Gastroesophageal sphincter (tissue), 4 donors: ENCODE measurements at places on chromosomes 2 and 18. TPM values are rescaled to one million over a fixed set of nuclear protein-coding genes. Genes with fewer than 3 reads are reported as not detected.
A peak's percentile ranks its signal among the peaks of the same experiment; 100 is the strongest.

The GPR45 gene
- not detected for total RNA-seq

The NAT8 gene
- total RNA-seq: not detected

The FHL2 gene
- 105 TPM for total RNA-seq

DNA sequence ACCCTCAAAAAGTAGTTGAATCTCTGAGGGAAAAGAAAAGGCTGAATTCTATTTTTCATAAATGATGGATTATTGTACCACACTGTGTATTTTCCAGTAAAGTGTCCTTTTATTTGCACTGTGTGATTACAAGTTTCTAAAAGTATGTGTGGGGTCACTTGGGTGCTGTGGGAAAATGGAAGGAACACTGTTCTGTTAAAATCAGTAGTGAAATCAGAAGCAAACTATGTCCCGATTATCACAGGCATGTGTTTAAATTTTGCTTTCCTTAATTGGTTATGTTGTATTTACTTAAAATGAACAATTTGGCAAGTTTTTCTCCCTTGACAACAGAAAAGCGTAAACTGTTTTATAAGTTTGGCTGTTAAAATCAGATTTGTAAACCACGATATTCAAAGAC lies 353.1 kb downstream of the ARHGAP15 start:
- ATAC-seq: peak; percentile 53

DNA sequence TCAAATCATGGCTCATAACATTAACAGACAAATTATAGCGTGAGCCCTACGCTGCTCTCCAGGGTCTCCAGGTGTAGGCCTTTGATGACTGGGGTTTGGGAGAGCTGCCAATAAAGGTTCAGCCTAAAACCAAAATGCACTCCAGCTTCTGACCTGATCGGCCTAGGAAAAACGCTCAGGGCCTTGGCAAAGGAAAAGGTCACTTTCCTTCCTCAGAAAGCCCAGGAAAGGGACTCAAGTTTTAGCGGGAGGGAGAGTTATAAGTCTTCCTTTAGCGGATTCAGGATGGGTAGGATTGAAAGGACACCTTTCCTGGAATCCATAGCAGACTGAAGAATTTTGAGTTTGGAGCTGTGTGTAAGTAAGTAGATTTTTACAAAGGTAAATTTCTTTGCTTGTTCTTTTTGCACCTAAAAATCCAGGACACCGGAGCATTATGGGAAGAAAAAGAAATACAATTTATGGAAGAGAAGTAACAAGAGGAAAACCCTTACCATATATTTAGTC lies 8.8 kb downstream of the EVX2 start:
- ATAC-seq: no peak

DNA sequence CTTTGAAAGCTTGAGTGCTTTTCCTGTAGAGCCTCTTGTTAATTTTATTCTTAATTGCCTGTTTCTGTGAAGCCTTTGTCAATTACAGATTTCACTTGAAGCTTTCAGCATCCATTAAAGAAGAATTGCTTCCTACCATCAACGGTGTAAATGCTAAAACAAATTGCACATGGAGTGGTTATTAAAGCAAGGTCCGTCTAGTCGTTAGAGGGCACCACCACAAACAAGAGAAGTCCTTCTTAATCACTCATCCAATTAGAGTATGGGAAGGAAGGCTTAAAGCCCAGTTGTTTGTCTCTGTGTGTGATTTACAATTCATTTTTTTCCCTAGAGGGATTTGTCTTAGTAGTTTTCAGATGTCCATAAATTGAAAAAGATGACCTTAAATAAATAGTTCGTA lies 1.6 kb downstream of the KCNJ3 start:
- no peak for ATAC-seq

DNA sequence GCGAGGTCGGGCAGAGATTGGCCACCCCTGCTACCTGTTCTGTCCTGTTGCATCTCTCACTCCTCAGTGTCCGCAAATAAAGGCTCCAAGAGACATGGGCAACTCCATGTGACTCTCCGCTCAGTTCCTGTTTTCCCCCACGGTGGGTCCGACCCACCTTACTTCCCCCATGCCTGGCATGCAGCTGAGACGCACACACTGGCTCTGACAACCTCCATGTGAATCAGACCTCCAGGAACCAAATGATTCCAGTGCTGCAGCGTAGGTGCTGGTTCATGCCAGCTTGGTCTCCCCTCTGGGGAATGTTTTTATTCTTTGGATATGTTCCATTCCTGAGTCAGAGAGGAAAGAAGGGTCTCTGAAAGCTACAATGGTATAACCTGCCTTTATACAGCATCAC lies 221.5 kb downstream of the SH3RF3 start:
- no peak for ATAC-seq

DNA sequence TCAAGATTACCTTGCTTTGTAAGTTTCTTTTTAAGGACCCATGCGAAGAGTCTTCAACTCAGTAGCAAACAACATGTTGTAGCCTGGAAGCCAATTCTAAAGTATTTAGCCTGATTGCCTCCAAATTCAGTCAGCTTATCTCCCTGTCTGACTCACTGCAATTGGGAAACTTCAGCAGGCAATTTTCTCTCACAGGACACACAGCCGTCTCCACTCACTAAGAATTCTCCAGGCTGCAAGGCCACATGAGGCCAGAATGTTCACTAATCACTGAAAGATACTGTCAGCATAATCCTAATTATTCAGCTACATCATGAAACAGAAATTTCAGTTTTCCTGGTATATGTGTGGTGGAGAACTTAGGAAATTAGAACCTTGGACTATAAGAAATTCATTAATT lies 78.1 kb upstream of the PDE1A start:
- ATAC-seq: peak; percentile 65

DNA sequence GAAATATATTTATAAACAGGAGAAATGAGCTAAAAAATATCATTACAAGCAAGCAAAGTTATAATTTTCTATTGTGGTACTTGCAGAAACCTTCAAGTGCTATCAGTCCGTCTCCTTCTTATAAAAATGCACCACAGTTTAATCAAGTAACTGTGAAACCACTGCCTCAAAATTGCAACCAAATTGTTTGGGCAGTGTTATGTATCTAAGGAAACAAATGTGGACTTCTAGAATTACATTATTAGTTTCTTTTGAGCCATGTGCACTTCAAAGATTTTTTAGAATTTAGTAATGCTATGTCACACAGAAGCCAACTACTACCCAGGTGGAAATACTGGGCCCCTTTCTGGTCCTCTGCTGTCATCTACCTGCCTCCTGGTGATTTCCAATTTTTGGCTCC lies 495.6 kb downstream of the NYAP2 start:
- ATAC-seq: no peak

DNA sequence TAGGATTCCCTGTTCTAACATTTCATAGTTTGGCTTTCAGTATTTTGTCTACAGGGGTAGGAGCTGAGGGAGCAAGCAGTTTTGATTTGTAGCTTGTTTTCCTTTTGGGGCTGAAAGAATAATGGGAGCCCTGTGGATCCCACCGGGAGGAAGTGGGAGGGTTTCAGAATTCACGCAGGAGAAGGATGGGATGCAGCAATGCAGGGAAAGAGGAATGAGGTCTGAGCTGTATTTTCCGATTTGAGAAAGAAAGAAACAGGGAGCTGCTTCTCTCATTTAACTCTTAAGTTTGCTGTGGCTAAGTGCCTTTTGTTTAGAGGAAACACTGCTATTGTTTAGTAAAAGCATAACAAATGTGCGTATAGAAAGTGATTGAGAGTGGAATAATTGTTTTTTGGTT lies 141.0 kb downstream of the ADCYAP1 start:
- no peak for ATAC-seq

- peak; percentile 42 for ATAC-seq
Observed at GRCh38 chr2:46339676-46340459, 42.7 kb downstream of the EPAS1 start.

DNA sequence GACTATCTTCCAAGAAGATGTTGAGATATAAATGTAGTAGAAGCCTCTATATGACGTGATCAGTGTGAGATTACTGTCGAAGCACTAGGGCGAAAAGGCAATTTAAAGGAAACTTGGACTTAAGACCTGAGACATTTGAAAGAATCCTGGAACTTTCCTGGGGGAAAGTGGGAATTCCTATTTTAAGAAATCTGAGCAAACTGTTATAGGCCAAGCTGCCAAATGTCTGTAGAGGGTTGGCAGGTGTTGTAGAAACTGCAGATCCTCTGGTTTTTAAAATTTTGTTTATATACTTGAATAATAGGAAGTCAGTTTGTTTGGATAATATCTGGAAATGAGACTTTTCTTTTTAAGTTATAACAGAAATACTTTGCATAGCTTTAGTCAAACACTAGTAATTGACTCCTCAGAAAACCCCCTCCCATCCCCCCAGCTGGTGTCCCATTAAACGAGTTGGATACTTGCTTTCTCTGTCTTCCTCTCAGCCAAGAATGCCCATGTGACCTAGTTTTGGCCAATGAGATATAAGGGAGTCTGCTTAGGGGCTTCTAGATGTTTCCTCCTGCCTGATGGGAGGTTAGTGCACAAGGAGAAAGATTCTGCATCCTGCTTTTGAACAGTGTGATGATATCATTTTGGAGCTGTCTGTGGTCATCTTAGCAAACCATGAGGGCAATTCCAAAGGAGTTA lies 61.2 kb downstream of the MOGAT1 start:
- no peak for ATAC-seq

DNA sequence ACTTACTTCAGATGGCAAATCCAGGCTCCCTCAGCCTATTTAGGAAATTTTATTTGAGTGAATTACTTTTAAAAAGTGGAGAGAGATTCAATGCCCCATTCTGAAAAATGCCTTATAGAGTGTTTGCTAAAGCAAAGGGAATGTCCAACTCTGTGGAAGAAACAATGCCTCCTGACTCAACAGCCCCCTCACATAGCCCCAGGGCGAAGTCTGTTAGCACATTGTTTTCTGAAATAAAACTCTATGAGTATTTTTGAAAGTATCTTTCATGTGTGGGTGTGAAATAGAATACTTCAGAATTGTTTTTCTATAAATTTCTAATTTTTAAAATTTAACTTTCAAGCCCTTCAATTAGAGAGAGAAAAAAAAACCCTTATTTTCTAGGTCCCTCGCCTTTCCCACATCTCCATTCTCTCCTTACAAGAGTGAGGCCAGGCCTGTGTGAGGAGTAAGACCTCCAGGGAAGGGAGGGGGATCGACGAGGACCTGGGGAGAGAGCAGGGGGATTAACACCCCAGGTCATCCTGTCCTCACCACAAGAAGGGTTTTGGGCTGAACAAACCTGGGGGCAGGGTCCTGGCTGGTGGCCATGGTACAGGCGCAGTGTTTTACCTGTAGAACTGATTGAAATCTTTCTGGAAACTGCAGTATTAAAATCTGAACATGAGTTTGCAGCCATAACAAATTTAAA lies 141.4 kb downstream of the SNTG2 start:
- ATAC-seq: no peak

GRCh38 chr18:36187826-36188721 lies 777 bp downstream of the MOCOS start:
- ATAC-seq: peak; percentile 24

GRCh38 chr18:79912409-79912991 lies 39.0 kb downstream of the SLC66A2 start:
- peak; percentile 40 for ATAC-seq

DNA sequence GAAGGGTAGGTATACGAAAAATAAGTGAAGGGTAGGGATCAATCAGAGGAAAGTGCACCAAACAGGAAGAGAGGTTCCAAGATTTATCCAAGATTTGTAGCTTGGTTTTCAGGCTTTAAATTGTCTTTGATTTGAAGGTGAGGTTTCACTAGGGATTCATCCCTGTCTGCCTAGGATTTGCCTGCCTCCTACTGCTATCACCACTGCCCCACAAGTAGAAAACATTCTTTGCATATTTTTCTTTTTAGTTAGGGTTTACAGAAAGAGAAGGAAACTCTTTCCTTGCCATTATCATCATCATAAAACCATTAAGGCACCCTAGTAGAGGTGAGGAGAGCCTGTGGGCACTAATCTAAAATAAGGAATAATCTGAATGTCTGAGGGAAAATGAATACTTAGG lies 45.8 kb upstream of the TANC1 start:
- ATAC-seq: no peak
